ENCODE measurements at places on chromosomes 5 and 9.
A peak's percentile ranks its signal among the peaks of the same experiment; 100 is the strongest.

- no peak for DNase-seq
Measured at GRCh38 chr5:16615741-16616535, 859 bp downstream of the RETREG1 start.

GRCh38 chr5:31413030-31413812 is 118.7 kb downstream of the DROSHA start:
- DNase-seq = no peak

GRCh38 chr5:57349214-57349613 is 133.4 kb downstream of the ACTBL2 start:
- DNase-seq = no peak

- DNase-seq = no peak
Measured at GRCh38 chr9:136789523-136789937, 1.6 kb upstream of the TMEM141 start.

- DNase-seq = no peak
Measured at GRCh38 chr9:124304285-124304684, 46.5 kb downstream of the NEK6 start.

- no peak for DNase-seq
Measured at GRCh38 chr9:81776390-81776789, 87.0 kb upstream of the TLE1 start.

DNA sequence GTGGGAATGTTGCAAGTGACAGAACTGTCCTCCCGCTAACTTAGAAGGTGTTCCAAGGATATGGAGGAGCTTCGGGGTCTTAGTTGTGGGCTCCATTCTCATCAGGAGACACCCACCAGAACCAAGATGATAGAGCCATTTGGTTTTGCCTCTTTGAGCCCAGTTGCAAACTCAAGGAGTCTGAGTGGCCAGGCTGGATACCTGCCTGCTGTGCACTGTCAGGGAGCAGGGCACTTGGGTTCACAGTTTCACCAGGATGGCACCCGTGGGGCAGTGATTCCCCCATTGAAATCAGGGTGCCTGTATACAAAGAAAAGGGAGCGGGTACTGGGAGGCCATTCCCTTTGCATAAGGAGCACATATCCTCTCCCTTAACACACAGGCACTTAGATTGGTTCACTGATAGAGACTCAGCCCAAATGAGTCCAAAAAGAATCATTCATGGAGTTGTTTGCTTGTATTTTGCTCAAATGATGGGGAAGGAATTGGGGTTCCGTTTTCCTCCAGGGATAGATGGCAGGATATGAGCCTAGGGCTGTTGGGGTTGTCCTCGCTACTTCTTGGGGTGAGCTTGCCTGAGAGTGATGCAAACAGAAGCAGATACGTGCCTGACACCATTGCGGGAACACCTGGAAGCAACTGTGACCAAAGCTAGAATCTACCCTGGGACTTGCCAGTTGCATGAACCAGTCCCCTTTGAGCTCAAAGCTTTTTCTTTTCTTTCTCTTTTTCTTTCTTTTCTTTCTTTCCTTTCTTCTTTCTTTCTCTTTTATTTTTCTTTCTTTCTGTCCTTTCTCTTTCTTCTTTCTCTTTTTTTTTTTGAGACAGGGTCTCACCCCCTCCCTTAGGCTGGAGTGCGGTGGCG is 1.3 kb upstream of the PRR7 start:
- no peak for DNase-seq

GRCh38 chr9:126722922-126723806 is 81.7 kb upstream of the ZBTB43 start:
- DNase-seq = peak; percentile 89

- no peak for DNase-seq
Measured at GRCh38 chr5:65078331-65078730, 309.6 kb downstream of the CWC27 start.

DNA sequence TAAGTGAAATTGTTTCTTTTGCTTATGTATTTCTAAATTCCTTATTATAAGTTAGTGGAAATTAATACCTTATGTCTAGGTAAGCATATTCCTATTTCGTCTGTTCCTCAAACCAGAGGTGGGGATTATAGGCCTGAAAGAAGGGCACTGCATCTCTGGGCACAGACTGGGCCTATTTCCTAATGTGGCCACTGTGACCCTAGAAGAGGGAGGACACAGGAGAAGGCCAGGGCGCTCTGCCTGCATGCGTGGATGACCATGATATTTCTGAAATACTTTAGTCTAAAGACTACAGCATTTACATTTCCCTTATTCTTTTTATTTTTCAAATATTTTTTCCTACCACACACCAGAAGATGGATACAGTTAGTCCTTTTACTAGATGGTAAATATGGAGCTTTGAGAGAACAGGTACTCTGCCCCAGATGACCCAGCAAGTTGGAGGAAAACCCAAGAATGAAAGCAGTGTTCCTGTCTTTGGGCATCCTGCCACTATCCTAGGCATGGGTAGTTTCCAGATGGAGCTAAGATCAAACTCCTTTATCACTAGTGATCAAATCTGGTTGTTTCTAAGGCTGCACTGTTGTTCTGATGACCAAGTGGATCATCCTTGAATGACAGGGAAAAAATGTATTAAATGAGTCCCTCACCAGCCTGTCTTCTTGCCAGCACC is 27.8 kb downstream of the RUSC2 start:
- DNase-seq = no peak

- no peak for DNase-seq
Measured at GRCh38 chr5:57695179-57695578, 212.6 kb upstream of the ACTBL2 start.

DNA sequence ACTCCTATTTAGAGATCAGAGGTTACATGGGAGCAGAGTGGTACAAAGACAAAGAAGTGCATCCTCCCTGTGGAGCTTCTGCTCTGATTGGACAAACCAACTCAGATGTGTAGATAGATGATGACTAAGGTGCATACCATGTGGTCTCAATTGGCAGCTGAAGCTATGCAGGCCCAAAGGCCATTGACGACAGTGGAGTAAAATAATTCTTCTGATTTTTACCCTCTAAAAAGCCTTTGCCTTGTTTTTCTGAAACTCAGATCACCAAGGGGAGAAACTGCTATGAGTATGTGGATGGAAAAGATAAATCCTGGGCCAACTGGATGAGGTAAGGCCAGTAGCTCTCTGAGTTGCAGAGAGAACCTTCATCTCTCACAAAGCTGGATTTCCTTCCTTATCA is 15.6 kb downstream of the PRDM9 start:
- no peak for DNase-seq

- DNase-seq = no peak
Measured at GRCh38 chr5:139512786-139513390, 30.3 kb upstream of the STING1 start.

GRCh38 chr5:81244451-81244850 is 11.3 kb downstream of the CKMT2 start:
- no peak for DNase-seq

DNA sequence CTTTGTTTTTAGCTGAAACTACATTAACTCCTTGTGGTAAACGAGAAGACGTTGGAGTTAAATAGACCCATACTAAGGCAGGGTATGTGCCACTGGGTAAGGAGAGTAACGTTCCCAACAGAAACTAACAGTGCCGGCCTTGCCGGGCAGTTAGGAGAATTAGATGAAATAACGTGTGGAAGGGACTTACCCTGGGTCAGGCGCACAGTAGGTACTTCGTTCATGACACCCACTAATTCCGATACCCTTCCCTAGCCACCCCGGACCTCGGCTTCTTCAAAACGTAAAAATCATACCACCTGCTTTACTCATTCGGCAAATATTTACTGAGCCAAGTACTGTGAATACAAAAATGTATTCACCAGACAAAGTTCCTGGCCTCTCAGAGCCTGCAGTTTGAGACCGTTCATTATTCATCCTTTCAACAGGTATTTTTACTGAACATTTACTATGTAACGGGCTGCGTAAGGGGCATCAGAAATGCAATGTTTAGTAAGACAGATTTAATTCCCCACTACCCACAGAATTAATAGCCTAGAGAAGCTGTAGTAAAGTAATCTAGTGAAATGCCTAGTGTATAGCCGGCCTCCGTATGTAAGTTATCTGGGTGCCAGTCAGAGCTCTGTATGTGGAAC is 3.2 kb upstream of the SMIM23 start:
- no peak for DNase-seq

GRCh38 chr9:133180953-133181352 is 17.2 kb upstream of the GBGT1 start:
- DNase-seq = no peak

DNA sequence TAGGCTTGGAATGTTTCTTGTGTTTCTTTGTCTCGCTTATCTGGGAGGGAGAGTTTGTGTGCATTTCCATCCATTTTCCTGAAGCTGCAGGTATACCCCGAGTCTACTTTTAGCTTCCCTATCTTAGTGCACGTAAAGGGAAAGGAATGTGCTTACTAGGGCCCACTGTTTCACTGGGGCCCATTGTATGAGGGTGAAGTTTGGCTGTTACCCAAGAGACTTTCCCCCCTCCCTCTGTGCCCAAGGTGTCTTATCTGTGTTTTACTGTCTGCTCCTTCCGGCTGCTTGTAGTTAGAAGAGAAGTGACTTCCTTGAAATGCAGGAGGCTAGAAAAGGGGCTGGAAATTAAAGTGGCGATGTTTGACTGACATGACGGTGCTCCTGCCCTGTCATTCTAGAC is 12.1 kb upstream of the BTNL3 start:
- DNase-seq = no peak

DNA sequence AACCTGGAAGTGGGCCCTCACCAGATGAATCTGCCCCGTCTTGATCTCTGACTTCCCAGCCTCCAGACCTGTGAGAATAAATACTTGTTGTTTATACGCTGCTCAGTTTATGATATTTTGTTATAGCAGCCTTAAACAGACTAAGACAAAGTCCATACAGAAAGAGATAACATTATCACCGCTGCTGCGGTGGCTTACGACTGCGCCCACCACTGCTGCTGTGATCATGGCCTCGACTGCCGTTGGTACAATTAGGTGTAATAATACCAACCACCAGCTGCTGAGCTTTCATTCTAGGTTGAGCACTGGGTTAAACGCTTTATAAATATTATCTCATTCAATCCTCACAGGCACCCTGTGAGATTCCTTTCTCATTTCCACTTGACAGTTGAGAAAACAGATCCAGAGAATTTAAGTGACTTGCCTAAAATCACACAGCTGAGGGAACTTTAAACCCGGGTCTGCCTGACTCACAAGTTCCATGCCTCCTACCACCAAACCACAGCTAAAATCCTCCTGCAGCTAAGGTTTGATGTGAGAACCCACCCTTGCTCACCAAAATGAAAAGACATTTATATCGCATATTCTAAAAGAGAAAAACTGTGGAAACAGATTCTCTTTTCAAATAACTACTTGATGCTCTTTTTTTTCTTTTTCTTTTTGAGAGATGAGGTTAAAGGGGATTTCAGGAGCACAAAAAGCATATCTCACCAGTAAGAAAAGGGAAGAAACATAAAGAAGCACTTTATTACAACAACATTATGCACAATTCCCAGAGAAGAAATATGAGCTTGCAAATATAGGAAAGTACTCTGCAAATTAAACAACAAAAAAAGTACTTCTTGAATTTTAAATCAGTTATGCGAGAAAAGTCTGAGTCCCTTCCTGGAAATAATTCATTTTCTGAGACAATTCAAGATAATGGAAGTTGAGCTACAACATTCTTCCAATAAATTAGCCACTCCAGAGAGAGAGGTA is 23.9 kb downstream of the GOLM1 start:
- no peak for DNase-seq

DNA sequence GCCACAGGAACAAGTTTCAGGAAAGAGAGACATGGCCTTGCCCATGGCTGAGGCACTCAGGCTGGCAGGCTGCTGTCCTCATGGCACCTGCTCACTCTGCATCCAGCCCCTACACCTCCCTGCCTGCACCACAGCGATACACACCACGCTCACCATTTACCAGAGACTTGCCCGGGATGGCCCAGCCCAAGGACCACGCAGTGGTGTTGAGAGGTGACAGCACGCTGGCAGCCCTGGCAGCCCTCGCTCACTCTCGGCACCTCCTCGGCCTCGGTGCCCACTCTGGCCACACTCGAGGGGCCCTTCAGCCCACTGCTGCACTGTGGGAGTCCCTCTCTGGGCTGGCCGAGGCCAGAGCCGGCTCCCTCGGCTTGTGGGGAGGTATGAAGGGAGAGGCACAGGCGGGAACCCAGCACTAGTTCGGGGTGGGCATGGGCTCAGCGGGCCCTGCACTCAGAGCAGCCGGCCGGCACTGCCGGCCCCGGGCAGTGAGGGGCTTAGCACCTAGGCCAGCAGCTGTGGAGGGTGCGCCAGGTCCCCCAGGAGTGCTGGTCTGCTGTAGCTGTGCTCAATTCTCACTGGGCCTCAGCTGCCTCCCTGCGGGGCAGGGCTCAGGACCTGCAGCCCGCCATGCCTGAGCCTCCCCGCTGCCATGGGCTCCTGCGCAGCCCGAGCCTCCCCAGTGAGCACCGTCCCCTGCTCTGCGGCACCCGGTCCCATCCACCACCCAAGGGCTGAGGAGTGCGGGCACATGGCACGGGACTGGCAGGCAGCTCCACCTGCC is 20.3 kb downstream of the ZDHHC11B start:
- peak; percentile 94 for DNase-seq

DNA sequence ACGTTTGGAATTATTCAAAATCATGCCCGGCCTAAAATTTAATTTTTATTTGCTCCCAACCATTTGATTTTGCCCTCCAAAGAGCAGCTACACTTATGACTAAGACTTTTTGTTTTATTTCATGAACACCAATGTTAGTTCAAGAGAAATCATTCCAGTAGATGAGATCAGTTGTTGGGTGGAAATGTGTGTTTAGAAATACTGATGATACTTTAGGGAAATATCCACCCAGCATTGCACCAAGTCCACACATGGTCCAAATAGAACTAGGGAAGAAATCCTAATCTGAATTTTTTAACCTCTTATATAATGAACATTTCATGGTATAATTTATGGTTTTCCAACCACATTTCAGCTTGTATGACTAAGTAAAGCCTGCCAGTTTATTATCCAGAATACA is 28.3 kb upstream of the GOLPH3 start:
- no peak for DNase-seq

- DNase-seq = no peak
Measured at GRCh38 chr5:177290816-177291596, 12.5 kb downstream of the RAB24 start.

GRCh38 chr9:92650839-92651621 is 18.9 kb downstream of the IPPK start:
- peak; percentile 79 for DNase-seq

DNA sequence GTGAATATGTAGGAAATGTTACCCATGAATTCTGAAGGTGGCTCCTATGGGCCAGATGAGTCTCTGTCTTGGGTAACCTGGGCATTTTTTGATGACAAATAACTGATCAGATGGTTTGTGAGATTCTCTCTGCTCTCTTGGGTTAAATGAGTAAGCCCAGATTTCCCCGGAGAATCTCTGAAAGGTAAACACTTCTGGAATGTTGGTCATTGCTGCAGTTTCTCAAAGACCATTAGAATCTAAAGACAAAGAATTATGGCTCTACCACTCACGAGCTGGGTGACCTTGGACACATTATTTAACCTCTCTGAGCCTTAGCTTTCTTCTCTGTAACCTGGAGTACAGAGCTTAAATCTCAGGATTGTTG is 191.2 kb downstream of the DAB2IP start:
- no peak for DNase-seq

GRCh38 chr5:169923988-169924387 is 56.3 kb downstream of the INSYN2B start:
- DNase-seq = no peak

DNA sequence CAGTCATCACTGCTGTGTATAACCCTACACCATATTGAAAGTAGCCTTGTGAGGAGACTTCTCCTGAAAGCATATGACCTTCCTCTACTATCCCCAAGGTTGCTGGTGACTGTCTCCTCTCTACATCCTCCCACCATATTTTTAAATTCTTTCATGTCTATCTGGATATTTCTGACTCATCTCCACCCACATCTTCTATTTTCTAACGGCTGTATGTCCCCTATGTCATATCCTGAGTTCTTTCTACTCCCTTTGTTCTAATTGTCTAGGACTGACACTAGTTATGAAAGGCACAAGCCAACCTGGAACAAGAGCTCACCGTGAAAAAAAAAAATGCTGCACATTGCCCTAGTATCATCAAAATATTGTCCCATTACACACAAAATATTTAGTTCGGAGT is 218.3 kb upstream of the ZNF462 start:
- no peak for DNase-seq

Data from mesenteric fat pad (tissue), 1 donor.